Smooth muscle cell of the coronary artery (primary cell): ENCODE measurements at places on chromosomes 7 and 10. TPM values are rescaled to one million over a fixed set of nuclear protein-coding genes. Genes with fewer than 3 reads are reported as not detected.

LIPF gene
- not detected in 2 replicates for total RNA-seq

ATG9B gene
- total RNA-seq = 0.23 TPM in 1 of 2 replicates, not detected in the other

CALN1 gene
- total RNA-seq = not detected in 2 replicates

SLC26A5 gene
- total RNA-seq = not detected in 2 replicates

TBC1D12 gene
- 5.5 and 13.4 TPM in 2 replicates for total RNA-seq

TMEM140 gene
- total RNA-seq = 3.4 and 11.5 TPM in 2 replicates

CLCN1 gene
- total RNA-seq = not detected in 2 replicates

CYP2C19 gene
- not detected in 2 replicates for total RNA-seq

KLLN gene
- 0.12 and 0.30 TPM in 2 replicates for total RNA-seq

LRIT1 gene
- total RNA-seq = not detected in 2 replicates

PRLHR gene
- total RNA-seq = not detected in 2 replicates

RABGEF1 gene
- 25.6 and 47.0 TPM in 2 replicates for total RNA-seq

MOGAT3 gene
- not detected in 2 replicates for total RNA-seq

MBLAC1 gene
- total RNA-seq = 1.4 and 2.2 TPM in 2 replicates

DGKI gene
- 1.4 and 2.9 TPM in 2 replicates for total RNA-seq

SORCS1 gene
- total RNA-seq = not detected in 2 replicates

SMO gene
- 18.5 and 22.7 TPM in 2 replicates for total RNA-seq

ANKRD2 gene
- total RNA-seq = 0.15 and 0.59 TPM in 2 replicates

PNLIPRP3 gene
- total RNA-seq = not detected in 2 replicates

HOXA3 gene
- total RNA-seq = not detected in 2 replicates

ADRA2A gene
- 2.9 TPM in 1 of 2 replicates, not detected in the other for total RNA-seq

BLNK gene
- not detected in 2 replicates for total RNA-seq

A1CF gene
- total RNA-seq = not detected in 2 replicates

PON1 gene
- not detected in 2 replicates for total RNA-seq

PIK3CG gene
- total RNA-seq = 0.12 TPM in 1 of 2 replicates, not detected in the other

OR13A1 gene
- 0.12 TPM in 1 of 2 replicates, not detected in the other for total RNA-seq

ZNF727 gene
- 0.15 and 0.35 TPM in 2 replicates for total RNA-seq

C7orf57 gene
- total RNA-seq = not detected in 2 replicates

PDGFA gene
- total RNA-seq = 17.9 and 122 TPM in 2 replicates

HOXA4 gene
- total RNA-seq = not detected in 2 replicates

HTRA1 gene
- 98.8 and 348 TPM in 2 replicates for total RNA-seq

REEP3 gene
- total RNA-seq = 28.1 and 33.5 TPM in 2 replicates
